ENCODE measurements at places on chromosomes 7 and 10.

DNA sequence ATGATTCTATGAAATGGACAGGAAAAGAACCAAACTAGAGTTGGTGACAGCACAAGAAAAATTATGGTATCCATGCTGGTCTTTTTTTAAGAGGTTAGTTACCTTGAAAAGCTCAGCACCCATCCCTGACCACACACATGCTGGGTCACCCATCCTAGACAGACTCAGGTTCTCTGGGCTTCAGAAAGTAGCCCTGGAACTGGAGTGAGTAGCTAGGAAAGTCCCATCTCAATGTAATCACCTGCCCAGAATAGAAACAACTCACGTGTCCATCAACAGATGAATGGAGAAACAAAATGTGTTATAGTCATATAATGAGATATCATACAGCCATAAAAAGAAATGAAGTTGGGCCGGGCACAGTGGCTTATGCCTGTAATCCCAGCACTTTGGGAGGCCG, 37.0 kb downstream of the GSDME start:
- DNase-seq: no peak

GRCh38 chr10:89047397-89047796, 56.8 kb downstream of the FAS start:
- DNase-seq: no peak

DNA sequence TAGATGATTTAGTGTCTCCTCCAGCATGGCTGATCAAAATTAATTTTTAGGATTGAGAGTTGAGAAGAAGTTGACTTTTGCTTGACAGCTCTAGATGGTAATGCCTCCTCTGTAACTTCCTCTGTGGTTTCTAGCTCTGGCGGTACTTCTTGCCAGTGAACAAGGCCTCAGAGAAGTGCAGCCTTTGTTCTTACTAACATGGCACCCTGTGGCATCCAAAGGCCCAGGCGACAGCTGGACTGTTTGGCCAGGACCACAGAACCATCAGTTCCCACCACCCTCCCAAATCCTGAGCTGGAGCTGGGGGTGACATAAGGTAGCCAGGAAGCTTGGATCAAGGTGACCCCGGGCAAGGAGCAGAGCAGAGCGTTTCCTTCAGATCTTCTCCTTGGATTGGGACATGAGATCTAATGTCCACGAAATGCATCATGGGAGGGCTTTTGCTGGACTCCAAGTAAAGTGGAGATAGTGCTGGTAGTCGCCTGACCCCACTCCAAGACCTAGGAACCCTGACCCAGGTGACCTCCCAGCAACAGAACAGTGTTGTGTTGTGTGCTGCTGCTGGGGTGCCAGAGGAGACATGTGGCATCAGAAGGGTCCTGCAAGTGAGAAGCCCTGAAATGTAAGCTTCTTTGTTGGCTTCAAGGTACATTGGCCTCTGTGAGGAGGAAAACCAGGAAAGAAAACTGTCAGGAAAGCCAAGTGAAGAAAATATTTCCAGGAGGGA, 41.8 kb downstream of the APBB1IP start:
- DNase-seq: peak; percentile 60

DNA sequence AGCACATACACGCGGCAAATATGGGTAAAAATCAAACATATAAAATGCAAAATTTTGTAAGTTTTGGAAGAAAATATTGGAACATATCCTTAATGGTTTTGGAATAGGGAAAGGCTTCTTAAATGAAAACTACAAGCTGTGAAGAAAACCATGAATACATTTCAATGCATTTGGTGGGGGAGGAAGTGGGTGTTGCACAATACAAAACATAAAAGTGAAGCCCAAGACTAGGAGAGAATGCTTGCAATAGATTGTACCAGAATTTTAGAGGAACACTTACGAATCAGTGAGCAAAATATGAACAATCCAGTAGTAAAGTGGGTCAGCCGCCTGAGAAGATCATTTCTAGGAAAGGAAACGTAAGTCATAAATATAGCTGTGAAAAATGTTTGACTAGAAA, 322.6 kb upstream of the MKI67 start:
- no peak for DNase-seq

DNA sequence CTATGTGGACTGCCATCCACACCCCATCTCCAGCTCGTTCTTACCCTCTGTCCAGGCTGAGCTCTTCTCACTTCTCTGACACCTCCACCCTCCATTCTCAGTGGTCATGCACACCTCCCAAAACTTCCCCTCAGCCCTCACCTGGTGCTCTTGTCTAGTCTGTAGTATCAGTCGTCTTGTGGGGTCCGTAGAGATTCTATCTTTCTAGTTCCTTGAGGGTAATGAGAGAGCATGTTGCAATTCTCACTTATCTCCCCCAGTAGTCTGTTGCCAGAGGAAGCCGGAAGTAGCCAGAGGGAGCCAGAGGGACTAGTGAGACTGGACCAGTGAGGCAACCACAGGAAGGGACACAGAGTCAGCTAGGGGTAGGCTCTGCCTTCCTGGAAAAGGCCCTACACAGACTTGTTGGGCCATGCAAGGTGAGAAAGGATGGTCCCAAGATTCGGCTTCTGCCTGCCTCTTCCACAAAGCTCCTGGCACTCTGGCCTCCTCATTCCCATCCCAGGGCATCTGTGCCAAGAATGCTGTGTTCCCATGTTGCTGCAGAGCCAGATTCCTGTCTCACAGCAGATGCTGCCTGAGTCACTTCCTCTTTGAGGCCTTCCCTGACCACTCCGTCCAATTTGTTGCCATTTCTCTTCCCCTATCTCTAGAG, 50.6 kb upstream of the DUSP5 start:
- no peak for DNase-seq

DNA sequence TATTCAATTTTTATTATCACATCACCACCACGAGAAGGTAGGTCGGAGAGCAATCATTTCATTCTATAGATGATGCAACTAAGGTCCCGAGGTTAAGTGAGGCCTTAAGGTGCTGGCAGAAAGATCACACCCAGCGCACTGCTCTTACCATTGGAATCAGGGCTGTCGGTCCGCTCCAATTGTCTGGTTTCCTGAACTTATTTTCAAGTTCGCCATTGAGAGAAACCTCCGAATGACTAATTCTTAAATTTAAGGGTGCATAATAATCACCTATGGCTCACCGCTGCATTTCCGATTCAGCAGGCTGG, 625 bp upstream of the GSTO2 start:
- DNase-seq: peak; percentile 8

GRCh38 chr7:131384286-131384635, 56.6 kb downstream of the MKLN1 start:
- DNase-seq: no peak

DNA sequence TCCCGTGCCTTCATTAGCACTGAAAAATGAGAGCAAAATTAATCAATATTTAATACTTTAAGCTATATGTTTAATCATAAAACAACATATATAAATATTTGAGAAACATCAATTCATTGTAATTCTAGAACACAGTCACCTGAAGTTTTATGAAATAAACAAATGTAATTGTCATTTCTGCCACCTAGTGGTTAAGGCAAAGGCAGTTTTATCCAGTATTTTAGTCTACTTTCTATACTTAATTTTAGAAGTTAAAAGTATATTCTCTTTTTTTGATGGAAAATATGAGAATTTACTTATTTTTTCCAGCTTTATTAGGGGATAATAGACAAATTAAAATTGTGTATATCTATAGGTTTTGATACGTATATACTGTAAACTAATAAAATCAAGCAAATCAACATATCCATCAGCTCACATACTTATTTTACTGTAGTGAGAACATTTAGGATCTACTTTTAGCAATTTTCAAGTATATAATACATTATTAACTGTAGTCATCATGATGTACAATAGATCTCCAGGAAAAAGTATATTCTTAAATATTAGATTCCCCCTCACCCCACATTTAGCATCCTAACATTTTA, 16.9 kb downstream of the PCGF6 start:
- peak; percentile 24 for DNase-seq

DNA sequence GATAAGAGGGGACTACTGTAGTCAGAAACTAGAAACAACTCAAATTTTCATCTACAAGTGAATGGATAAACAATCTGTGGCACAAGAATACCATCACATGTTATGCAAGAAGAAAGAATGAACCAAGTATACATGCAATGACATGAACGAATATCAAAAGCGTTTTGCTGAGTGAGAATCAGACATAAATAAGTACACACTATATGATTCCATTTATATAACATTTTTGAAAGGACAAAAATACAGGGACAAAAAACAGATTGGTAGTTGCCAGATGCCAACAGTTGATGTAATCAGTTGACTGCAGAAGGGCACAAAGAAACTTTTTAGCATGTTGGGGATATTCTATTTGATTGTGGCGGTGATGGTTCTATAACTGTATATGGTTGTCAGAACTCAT, 33.6 kb downstream of the CTNNA3 start:
- no peak for DNase-seq

DNA sequence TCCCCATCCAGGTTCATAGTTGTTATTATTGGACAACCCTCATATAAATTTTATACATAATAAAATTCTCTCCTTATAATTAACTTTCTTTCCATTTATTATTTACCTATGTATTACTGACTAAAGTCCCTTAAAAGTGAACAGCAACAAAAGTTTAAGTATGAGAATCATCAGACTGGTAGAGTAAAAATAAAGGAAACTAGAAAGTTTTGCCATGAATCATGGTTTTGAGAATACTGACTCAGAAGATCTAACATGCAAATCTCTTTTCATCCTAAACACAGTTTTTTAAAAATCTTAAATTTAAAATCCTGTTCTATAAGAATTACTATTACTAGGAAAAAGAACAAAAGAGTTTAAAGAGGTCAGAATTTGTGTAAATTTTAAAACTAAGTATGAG, 32.1 kb downstream of the HERC4 start:
- DNase-seq: peak; percentile 11

DNA sequence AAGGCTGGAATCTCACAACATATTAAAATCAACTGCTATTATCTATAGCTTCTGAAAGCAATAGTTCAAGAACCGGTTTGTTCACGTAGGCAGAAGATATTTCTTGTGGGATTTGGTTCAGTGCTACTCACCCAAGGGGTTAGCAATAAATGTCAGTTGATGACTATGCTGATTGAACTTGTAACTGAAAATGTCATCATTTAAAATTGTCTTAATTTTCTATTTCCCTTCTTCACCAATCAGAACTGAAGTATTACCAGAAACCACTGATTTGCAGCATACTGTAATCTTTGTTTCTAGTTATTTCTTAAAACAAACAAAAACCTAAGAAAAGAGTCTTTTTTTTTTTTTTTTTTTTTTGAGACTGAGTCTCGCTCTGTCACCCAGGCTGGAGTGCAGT, 46.1 kb downstream of the CPEB3 start:
- no peak for DNase-seq

DNA sequence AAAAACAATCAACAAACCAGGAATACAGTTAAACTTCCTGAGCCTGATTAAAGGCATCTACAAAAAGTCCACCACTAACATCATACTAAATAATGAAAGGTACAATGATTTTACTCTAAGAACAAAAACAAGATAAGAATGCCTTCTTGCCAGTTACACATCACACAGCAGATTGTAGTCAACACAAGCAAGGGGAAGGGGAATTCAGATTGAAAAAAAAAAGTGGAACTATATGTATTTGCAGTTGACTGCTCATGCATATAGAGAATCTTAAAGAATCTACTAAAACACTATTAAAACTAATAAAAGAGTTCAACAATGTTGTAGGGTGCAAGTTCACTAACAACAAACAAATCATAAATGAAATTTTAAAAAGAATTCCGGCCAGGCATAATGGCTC, 28.5 kb downstream of the ZNF33B start:
- no peak for DNase-seq

GRCh38 chr10:110980807-110981206, 61.4 kb downstream of the SHOC2 start:
- peak; percentile 24 for DNase-seq

- DNase-seq: no peak
These were observed 190.5 kb downstream of the CXCL12 start for GRCh38 chr10:44194435-44194834.

DNA sequence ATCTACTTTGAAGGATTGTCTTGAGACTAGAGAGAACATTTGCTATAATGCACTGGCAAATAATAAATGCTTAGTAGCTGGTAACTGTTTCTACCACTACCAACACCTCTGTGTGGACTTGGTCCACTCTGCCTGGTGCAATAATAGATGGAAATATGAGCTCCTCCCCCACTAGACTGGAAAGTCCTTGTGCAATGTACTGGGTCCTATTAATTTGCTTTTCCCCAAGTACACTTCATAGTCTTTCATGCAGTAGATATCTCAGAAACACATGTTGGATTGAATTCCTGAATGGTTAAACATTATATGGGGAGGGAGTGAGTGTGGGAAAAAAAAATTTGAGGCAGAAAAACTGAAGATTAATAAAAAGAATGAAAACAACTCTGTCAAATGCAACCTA, 119.3 kb downstream of the C10orf90 start:
- no peak for DNase-seq

- no peak for DNase-seq
These were observed 181.8 kb upstream of the KIAA1217 start for GRCh38 chr10:24027107-24027506.

DNA sequence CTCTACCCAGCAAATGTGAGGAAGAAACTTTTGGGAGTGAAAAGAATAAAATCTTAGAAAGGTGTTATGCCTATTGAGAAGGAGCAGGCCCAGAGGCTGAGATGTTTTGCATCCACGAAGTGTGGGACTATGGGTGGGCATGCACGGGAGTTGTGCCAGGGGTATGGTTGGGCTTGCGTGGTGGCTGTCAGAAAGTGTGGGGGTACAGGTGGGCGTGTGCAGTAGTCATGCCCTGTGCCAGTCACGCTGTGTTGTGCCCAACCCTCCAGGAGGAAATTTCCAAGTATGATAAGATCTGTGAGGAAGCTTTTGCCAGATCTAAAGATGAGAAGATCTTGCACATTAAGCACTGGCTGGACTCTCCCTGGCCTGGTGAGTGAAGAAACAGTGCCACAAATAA, 52.9 kb upstream of the ZMIZ2 start:
- DNase-seq: no peak

DNA sequence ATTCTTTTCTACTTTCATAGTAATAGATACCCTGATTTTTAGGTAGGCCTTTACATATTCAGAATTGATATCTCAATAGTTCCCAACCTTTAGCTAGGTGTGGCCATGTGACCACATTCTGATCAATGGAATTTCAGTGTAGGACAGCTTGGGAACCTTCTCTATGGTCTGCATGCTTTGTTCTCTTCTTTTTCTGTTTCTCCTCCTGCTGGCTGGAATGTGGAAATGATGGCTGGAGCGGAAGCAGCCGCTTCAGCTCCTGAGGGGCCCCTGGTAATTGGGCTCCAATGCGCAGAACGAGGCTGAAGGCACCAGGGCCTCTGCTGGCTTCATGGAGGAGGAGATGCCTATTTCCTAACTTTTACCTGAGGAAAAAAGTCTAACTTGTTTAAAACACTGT, 152.6 kb downstream of the ZMYND11 start:
- DNase-seq: no peak

- no peak for DNase-seq
These were observed at the start of gene HOXA7 for GRCh38 chr7:27156508-27156898. HOXA7 (minus strand) TSS chr7:27156675; CDS start chr7:27156545, 130 bp downstream.

Data from activated CD4-positive, alpha-beta T cell treated with anti-CD3 and anti-CD28 coated beads, Interleukin-2, Interleukin-4, amounts not matched to agents 100 ng/mL and 50 ng/mL, durations not matched to agents 16 hours and 8 hours (primary cell).